NCI-H1694 (cell line): ENCODE measurements at places on chromosomes 5 and 9.

- DNase-seq: no peak
Observed at GRCh38 chr5:137036640-137037039, 462.5 kb downstream of the SPOCK1 start.

DNA sequence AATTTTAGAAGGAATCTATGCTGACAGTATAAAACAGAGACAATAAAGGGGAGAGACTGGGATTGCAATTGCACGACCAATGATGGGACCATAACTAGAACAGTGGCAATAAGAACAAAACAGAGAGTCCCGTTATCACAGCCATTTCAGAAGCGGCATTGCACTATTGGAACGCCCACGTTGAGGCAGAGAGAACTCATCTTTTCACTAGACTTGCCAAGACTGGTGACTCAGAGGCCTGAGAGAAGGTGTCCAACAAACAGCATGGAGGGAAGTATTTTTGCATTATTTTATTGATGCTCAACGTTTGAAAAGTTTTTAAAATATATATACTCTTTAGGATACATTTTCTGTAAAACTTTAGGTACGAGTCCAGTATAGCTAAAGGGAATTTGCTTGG is 737.7 kb downstream of the TLE1 start:
- no peak for DNase-seq

GRCh38 chr5:157926977-157927376 is 68.0 kb upstream of the CLINT1 start:
- DNase-seq: no peak

DNA sequence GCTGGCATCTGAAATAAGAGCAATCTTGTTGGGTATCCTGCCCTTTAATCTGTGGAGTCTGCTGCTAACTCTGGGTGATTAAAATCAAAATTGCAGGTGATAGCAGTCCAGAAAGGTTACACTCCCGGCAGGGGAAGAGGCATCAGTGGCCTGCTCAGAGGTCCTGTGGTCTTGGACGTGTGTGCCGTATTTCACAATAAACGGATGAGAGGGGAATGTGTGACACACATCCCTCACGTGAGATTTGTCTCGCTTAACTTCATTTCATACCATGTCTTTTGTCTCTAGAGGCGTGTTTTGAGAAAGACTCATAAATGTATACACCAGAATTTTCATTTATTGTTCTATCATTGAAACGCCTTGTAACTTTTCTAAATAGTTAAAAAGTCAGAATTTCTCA is 36.6 kb downstream of the FAM240B start:
- no peak for DNase-seq

- DNase-seq: no peak
Observed at GRCh38 chr5:71586052-71586940, 844 bp upstream of the MCCC2 start.

- DNase-seq: no peak
Observed at GRCh38 chr5:151550146-151550545, 41.0 kb downstream of the FAT2 start.

GRCh38 chr5:73596705-73597328 is 29.2 kb upstream of the ARHGEF28 start:
- DNase-seq: peak; percentile 1

GRCh38 chr5:157047898-157048297 is 11.0 kb downstream of the HAVCR1 start:
- no peak for DNase-seq

GRCh38 chr9:35603506-35603985 is 1.5 kb upstream of the TESK1 start:
- DNase-seq: no peak

GRCh38 chr5:76724871-76725270 is 8.9 kb downstream of the F2R start:
- no peak for DNase-seq

GRCh38 chr9:112925058-112925641 is 34.5 kb upstream of the SLC46A2 start:
- DNase-seq: peak; percentile 38

- no peak for DNase-seq
Observed at GRCh38 chr9:78972303-78972999, 599.3 kb upstream of the TLE4 start.

- no peak for DNase-seq
Observed at GRCh38 chr9:110797611-110798010, 129.0 kb downstream of the MUSK start.

DNA sequence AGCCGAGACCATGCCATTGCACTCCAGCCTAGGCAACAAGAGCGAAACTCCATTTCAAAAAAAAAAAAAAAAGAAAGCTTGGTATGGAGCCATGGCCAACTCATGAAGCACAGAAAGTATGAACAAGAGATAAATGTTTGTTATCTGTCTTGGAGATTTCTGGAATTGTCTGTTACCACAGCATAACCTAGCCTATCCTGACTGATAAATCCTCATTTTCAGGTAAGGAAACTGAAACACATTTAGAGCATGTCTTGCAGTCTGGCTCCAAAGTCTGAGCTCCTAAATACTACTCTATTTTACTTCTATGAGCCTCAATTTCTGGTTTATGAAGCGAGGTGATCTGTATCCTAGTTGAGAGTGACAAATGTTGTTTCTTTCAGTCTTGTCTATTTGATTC is 68.3 kb upstream of the SLC44A1 start:
- DNase-seq: no peak

DNA sequence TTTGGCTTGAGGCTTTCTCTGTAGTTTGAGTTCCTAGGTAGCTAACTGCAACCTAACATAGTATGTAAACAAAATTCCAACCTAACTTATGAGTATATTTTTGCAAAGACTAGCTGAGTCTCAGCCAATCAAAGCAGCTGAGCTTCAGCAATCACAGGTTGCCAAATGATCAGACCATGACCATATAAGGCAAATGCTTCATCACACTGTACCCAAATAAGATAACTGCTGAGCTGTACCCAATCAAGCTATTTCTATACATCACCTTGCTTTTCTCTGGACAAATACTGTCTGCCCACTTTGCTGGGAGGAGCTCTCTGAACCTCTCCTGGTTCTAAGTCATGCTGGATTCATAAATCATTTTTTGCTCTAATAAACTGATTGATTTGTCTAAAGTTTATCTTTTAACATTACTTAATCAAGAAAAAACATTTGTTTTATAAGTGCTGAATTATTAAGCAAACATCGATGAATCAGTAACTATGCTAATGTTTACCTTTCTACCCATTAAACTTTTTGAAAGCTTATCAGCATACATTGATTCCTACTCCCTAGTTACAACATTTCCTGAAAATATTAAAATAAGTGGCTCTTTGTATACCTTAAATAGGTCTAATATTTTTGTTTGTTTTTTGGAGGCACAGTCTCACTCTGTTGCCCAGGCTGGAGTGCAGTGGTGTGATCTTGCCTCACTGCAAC is 129.7 kb upstream of the PCA3 start:
- DNase-seq: no peak

DNA sequence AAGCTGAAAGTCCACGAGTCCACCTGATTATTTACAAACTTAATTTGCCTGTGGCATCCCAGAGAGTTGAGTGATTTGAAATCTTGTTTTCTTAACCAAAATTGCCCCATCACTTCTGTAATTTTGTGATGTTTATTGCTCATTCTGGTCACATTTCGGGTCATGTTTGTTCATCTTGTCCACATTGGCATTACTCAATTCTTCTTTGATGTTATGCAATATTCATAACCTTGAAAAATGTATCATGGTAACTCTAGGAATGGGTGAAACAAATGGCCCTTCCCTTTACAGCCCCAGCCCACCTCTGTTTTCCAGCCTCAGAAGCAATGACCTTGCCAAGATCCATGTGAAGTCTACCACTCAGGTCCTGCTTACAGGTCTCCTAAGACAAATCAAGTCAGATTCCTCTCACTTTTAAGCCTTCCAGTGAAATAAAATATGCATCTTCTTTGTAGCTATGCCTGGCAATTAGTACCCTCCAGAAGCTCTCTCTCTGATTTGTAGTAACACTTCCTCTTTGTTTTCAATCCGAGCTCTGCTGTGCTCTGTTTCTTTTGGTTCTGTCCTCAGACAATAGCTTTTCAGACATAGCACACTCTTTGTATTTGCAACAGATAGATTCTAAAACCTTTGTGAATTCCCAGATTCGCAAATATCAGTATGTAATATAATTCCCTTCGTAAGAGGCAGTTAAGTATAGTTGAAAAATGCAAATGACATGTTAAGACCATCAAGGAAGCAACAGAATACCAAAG is 330.3 kb upstream of the IRX1 start:
- no peak for DNase-seq

DNA sequence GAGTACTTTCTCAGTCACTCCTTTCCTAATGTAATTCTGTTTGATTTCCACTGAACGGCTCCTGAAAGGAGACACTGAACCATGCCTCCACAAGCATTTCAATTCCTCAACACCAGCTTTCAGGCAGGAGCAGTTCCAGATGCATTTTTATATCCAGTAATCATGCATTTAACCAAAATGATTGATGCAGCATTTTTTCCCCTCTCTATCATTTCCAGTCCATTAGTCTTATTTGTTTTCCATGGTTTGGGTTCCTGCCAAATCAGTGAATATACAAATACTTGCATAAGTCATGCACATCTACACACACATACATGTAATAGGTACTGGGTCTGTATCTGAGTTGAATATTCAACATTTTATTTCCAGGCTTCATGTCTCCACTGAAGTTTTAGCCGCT is 122.7 kb downstream of the GRIA1 start:
- DNase-seq: no peak

DNA sequence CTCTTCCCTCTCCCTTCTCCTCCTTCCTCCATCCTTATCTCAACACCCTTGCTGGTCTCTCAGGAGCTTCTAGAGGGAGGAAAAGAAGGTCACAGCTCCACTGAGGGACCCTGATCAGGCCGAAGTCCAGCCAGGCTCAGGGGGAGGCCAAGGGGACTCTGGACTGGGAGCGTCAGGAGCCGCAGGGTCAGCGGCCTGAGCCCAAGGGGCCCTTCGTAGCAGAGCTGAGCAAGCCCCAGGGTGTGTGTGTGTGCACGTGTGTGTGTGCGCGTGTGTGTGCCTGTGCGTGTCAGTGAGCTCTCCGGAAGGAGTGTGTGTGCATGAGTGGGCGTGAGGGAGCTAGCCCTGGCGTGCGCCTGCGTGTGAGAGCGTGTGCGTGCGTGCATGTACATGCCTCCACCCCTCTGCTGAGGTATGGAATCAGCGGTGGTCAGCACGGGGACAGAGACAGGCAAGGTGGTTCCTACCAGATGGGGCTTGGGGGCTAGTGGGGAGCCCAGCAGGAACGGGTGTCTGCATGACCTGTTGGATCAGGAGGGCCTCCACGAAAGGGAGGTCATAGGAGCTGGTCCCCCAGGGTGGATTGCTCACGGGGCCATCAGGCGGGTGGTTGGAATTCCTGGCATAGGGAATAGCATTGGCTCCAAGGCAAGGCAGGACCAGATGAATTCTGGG is 10.0 kb upstream of the AGPAT2 start:
- no peak for DNase-seq

DNA sequence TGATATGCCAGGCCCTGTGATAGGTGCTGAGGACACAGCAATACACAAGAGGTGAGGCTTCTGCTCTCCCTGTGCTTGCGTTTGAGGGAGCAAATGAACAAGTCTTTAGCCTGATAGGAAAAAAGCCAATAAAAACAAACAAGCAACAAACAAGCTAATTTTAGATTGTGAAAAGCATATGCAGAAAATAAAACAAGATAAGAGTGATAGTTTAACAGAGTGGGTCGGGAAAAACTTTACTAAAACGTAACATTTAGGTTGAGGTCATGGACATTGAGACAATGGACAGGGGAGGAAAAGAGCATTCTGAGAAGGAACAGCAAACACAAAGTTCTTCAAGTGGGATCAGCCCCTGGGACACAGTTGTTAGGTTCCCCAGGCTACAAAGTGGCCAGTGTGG is 4.3 kb downstream of the SMIM3 start:
- no peak for DNase-seq

DNA sequence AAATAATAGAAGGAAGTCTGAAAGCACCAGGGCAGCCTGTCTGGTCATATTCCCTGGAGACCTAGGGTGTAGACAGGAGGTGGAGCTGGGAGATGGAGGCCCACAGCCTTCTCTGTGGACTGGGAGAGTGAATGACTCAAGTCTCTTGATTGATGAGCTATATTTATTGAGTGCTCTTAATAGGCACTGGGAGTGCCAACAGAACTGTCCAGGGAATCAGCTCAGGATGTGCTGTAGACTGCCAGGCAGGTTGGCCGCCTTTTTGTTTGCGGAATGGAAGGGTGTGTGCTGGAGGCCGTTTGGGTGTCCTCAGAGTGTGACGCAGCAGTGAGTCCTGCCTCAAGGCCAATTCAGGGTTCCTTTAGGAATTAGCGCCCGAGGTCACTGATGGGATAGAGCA is 33.4 kb upstream of the POMT1 start:
- DNase-seq: no peak

DNA sequence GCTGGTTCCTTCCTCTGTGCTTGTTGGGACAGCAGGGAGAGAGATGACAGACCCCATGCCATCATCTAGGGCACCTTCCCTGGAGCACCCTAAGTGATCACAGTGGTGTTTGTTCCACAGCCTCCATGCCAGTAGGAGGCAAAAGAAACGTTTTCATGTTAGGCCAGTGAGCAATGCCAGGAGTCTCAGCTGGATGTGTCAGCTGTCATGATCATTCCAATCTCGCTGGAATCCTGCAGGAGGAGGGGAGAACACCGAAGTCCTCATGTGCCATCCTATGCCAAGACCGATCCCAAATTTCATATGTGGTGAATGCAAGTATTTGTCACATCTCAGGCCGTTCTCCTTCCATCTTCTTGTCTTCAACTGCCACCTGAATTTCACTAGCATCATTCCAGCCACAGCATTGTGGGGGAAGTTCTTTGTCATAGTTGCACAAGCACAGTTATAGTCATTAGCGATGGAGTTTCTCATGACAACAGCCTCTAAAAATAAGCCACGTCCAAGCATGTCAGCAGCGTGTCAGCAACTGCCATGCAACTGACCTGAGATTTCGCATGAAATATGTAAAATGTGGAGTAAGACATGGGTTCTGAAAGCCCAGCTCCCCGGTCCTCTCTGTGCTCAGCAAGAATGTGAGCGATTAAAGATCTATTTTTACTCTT is 97.2 kb upstream of the DNAH5 start:
- no peak for DNase-seq

- DNase-seq: no peak
Observed at GRCh38 chr5:170186156-170186555, 46.6 kb upstream of the C5orf58 start.

DNA sequence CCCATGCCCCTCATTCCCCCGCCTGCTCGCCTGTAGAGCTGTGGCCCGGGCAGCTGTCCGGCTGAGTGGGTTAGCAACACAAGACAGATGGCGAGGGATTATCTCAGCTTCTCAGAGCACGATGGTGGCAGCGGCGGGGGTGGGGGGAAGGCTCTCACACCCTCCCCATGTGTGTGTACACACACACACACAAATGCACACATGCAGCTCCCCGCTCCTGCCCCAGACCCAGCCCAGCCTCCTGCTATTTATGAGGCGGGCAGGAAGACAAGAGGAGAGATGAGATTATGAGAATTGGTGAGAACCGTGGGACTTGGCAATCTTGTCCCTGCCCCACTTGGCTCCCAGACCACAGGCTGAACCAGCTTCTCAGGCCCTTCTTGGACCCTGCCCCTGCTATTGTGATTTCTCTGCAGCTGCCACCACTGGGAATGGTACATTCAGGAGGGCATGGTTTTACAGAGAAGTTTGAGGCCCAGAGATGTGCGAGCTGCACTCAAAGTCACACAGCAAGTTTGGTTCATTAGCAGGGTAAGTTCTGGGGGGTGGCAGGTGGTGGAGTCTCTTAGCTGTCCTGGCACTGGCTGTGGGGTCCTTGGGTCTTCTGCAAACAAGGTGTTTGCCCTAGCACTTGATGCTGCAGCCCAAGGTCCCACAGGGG is 51.0 kb upstream of the PSD2 start:
- no peak for DNase-seq
